Suprapubic skin (tissue), 4 donors: ENCODE measurements at places on chromosomes 5 and 9.

DNA sequence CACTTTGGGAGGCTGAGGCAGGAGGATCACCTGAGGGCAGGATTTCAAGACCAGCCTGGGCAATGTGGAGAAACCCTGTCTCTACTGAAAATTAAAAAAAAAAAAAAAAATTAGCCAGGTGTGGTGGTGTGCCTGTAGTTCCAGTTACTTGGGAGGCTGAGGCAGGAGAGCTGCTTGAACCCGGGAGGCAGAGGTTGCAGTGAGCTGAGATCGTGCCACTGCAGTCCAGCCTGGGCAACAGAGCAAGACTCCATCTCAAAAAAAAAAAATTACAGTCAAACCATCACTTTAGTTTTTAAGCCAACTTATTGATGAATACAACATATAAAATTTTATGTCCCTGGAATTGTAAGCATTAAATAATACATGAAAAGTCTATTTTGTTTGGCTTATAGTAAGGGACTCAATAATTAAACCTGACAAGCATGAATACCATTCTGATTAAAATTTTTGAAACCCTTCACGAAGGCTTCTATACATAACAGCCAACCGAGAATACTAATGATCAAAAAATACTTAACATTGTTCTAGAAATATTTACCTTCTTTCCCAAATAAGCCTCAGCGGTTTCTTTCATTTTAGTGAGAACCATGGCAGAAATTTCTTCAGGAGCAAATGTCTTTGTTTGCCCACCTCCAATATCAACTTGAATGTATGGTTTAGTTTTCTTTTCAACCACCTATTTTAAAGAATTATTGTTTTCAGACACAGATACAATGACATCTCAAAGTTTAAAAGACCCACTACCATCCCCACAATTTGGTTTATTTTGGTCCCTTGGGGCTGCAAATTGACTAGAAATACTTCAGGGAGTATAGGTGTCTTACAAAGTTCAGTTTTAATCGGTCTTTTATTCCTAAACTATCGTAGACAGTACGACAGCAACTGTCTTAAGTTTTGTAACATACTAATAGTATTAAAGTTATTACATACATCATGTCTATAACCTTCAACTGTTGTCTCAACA is 1.2 kb downstream of the HSPA5 start:
- DNase-seq, result no peak

DNA sequence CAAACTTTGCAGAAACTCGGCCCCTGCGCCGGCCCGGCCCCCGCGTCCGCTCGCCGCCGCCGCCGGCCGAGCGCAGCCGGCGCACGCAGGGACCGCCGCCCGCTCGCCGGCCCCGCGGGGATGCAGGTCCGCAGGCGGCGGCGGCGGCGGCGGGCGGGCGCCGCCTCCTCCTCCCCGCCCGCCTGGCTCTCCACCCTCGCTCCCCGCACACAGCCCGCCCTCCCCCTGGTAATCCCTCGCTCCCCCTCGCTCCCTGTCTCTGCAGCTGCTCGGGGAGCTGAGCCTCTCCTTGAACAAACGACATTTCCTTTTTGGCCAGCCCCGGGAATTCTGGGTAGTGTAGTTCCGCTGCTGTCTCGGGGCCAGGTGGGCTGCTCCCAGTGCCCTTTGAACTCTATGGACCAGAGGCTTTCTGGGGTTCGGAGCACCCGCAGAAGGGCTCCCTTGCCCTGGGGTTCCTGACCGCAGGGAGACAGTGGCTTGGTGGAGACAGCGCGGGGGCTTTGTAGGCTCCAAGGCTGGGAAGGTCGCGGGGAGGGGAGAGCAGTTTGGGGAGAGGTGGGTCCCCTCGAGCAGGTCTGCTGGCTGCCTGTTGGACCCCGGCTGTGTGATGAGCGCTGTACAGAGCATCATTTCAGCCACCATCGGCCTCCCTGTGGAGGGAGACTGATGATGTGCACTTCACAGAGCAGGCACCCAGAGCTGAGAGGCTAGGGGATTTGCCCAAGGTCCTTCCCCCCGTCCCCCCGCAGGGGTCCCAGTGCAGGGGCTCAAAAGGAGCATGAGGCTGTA is 1.8 kb upstream of the FAM78A start:
- DNase-seq, result no peak

DNA sequence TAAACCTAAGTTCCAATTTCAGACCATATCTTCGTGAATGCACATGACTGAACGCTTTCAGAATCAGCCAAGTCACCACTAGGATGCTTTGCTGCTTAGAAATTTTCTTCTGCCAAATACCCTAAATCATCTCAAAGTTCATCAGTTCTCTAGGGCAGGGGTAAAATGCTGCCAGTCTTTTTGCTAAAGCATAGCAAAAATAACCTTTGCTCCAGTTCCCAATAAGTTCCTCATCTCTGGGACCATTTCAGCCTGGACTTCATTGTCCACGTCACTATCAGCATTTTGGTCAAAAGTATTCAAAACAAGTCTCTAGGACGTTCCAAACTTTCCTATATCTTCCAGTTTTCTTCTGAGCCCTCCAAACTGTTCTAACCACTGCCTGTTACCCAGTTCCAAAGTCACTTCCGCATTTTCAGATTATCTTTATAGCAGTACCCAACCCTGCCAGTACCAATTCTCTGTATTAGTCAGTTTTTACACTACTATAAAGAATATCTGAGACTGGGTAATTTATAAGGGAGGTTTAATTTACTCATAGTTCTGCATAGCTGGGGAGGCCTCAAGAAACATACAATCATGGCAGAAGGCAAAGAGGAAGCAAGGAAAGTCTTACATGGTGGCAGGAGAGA is 74.8 kb downstream of the NR3C1 start:
- no peak for DNase-seq

DNA sequence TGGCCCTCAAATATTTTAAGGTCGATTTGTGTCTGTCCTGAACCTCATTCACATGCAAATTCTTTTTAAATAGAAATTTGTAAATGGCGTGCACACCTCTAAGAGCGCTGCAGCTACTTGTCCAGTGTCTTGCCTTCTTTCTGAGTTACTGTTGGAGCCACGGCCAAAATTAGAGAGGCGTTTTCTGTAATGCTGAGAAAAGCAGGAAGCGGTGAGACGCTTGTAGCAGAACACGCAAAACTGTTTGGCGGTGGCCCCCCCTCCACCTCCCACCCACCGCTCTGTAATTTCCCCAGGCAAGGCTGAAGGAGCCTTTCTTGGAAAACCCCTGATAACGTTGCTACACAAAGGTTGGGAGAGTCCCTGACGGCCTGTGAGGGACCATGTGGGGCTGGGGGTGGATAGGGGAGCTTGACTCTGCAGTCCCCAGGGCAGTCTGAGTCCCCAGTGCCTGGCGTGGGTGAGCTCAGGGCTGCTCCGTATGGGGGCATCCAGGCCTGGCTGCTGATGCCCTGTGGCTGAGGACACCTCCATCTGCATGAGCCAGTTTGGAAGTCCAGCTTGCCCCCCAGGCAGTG is 96.5 kb downstream of the GADD45G start:
- DNase-seq, result peak; percentile 68

- DNase-seq, result no peak
These were observed 8.2 kb upstream of the ACO1 start for GRCh38 chr9:32376285-32376684.

DNA sequence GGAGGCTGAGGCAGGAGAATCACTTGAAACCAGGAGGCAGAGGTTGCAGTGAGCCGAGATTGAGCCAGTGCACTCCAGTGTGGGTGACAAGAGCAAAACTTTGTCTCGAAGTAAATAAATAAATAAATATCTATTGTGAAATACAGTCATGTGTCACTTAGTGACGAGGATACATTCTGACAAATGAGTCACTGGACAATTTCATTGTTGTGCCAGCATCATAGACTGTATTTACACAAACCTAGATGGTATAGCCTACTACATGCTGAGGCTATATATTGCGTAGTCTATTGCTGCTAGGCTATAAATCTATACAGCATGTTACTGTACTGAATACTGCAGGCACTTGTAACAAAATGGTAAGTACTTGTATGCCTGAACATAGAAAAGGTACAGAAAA is 61.1 kb upstream of the CCL21 start:
- DNase-seq, result no peak

DNA sequence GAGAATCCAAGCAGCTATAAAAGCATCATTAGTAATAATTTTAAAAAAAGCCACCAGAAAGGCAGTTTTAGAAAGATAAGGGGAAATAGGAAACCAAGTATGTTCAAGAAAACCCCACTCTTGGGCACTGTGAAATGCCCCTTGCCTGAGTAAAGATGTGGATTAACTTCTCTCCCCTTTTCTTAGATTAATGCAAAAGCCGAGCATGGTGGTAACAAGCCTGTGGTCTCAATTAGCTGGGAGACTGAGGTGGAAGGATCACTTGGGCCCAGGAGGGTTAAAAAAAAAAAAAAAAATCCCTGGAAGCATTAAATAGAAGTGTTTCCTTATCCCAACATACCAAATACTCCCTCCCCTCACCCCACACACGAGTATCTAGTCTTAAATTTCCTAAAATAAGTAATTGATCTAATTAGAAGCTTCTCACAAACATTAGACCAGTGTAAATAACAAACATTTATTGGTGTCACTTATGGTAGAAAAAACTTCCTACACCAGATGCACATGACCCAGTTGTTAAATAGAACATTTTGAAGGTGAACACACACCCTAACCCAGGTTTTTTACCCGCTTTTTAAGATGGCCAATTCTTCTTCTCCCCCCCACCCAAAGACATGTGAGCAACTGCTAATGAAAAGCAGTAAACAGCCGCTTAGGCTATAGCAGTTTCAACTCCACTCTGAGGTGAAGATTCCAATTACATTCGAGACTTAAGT is 5.2 kb downstream of the HSPA5 start:
- DNase-seq, result no peak

GRCh38 chr9:34541540-34541939 is 18.8 kb upstream of the ENHO start:
- DNase-seq, result no peak

- DNase-seq, result no peak
These were observed 34.4 kb downstream of the MAP1B start for GRCh38 chr5:72141440-72142355.

DNA sequence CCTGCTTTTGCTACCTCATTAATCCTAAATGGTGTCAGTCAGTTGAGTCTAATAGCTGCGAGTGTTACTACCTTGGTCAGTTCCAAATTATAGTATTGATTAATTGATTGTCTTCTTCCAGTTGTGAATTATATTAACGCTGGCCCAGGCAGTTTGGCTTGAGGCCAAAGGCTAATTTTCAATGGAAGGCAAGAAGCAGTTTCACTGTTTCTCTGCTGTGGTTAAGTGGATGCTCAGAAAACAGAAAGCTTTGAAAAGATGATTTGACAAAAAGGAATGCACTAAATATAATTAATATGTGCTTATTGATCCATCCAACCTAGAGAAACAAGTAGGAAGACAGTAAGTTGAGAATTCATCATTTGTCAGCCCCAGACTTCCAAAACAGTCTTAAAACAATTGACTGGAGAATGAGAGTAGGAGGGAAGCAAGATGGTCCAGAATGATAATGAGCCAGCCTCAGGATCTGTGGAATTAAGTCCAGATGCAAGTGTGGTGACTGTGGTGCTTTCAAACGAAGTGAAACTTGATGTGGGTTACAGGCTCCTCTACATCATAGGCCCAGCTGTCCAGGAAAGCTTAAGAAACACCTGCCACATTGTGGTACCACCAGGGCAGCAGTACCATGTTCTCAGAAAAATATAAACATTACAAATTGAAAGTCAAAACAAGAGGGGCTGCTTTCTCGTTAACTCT is 1371.0 kb upstream of the DMAC1 start:
- DNase-seq, result no peak

DNA sequence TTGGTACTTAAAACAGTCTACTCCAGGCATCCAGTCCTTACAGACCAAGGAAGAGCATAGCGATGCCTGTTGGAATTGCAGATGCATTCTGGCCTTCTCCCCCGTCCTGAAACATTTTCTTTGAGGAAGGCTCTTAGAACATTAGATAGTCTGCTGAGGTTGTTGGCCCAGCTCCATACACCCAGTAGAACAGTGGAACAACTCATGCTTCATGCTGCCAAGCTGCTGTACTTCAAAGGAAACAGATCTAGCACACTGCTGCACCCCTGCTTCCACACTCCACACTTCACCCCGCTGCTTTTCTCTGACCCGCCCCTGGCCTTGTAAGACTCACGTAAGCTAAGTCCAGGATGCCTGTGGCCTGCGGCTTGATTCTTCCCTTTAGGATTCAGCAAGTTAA is 33.4 kb upstream of the NCS1 start:
- peak; percentile 73 for DNase-seq

GRCh38 chr5:32311404-32312196 is 1.1 kb downstream of the MTMR12 start:
- DNase-seq, result no peak

DNA sequence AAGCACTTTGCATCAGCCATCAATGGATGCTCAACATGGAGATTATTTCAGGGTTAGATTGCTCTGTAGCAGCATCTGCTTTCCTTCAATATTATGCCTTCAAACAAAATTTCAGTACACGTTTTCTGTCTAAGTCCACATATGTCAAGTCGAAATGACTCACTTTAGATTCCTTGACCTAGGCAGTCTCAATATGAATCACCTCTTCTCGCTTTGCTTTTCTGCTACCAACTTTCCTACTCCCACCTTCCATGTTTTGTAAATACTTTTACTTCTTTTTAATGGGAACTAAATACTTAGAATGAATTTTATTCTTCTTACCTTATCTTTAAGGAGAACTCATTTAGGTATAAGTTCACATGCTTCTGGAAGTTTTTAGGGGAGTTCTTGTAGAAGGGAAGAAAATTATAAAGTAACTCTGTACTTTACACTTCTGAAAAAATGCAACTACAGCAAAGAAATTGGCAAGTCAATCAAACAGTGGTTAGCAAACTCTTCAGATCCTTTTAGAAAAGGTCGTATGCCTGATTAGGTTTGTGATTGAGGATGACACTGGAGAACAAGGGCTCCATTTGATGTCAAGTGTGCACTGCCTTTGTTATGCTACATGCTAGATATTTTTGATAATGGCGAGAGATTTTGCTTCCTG is 478.5 kb upstream of the SMARCA2 start:
- DNase-seq, result no peak

GRCh38 chr9:106906129-106906528 is 43.2 kb downstream of the ZNF462 start:
- no peak for DNase-seq

DNA sequence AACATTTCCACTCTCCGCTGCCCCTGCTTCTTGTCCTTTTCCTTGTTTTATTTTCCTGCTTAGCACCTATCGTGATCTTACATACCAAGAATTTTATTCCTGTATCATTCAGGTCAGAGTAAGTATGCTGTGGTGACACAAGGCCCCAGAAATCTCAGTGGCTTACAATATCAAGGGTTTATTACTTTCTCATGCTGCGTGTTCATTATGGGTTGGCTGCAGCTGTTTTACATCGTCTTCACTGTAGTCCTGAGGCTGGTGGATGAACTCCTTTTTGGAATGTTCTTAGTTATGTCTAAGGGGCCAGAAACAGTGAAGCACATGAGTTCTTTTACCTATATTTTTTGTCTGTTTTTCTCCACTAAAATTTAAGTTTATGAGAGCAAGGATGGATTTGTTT is 51.2 kb downstream of the FCHO2 start:
- DNase-seq, result no peak

- peak; percentile 65 for DNase-seq
These were observed 898 bp downstream of the CAMSAP1 start for GRCh38 chr9:135906291-135907005.
